ENCODE measurements at places on chromosomes 7 and 10.

DNA sequence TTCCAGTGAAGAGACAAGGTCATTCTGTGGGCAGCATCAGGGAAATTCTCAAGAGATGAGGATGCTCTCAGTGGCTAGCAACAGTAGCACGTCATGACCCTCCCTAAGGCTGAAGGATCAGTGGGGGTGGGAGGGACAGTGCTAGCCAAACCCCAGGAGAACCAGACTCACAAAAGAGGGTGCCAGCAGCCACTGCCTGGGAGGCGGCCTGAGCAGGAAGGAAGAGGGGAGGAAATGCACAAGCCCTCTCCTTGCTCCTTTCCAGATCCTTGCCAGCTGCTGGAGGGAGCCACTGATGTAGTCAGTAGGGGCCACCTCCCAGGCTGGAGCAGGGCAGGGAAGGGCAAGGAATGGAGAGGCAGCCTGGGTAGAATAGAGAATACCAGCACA lies 302.7 kb downstream of the RPS24 start:
- no peak for DNase-seq

GRCh38 chr7:137935884-137936508 lies 65.9 kb downstream of the CREB3L2 start:
- no peak for DNase-seq

- DNase-seq = no peak
Measured at GRCh38 chr10:126937026-126937425, 31.8 kb downstream of the DOCK1 start.

DNA sequence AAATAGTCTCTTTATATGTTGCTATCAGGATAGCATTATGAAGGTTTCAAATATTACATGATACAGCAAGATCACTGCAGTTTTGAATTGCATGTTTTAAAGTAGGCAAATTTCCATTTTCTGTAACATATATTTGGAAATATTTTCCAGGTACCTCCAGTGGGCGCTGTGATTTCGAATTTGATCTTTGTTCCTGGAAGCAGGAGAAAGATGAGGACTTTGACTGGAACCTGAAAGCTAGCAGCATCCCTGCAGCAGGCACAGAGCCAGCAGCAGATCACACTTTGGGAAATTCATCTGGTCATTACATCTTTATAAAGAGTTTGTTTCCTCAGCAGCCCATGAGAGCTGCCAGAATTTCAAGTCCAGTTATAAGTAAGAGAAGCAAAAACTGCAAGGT lies 299.0 kb downstream of the MALRD1 start:
- no peak for DNase-seq

GRCh38 chr7:13827716-13828115 lies 161.8 kb downstream of the ETV1 start:
- no peak for DNase-seq

GRCh38 chr7:116576350-116577319 lies 51.8 kb downstream of the CAV1 start:
- DNase-seq = no peak

- no peak for DNase-seq
Measured at GRCh38 chr10:22436526-22436892, 91.2 kb downstream of the SPAG6 start.

DNA sequence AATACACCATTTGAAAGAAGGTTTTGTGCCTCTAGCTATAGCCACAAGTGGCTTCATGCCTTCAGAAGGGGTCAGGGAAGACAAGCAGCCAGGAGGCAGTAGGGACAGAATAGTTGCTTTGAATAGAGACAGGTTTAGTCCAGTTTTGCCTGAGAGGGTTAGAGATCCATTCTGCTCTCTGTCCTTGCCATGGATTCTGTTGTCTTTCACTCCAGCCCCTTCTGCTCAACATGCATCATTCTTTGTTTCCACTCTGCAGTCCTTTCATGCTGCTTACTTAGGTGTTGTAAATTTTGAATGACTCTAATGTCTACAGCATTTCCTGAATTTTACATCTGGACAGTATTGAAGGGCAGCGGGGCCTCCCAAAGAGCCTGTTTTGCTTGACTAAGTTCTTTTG lies 60.3 kb downstream of the CNTNAP2 start:
- DNase-seq = no peak

- no peak for DNase-seq
Measured at GRCh38 chr7:147023440-147023839, 906.8 kb downstream of the CNTNAP2 start.

DNA sequence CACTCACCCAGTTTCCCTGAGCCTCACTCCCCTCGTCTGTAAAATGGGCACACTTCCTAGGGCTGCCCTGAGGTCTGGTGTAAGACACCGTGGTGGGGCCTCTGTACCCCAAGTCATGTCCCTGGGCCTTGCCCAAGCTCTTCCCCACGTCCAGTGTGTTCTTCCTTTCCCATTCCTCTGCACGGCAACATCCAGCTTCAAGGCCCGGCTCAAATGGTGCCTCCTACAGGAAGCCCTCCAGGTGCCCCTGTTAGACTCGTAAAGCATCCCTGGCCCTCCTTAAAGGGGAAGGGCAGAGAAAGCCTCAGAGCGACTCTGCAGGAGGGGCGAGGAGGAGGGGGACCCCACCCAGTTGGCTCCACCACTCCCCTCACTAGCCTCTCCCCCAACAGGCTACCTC lies 8.6 kb downstream of the SLC29A4 start:
- no peak for DNase-seq

- no peak for DNase-seq
Measured at GRCh38 chr10:61164458-61165160, 220.6 kb upstream of the RHOBTB1 start.

GRCh38 chr10:31318382-31318853 lies 598 bp upstream of the ZEB1 start:
- peak; percentile 59 for DNase-seq

- no peak for DNase-seq
Measured at GRCh38 chr7:47435889-47436312, 146.0 kb downstream of the TNS3 start.

- DNase-seq = no peak
Measured at GRCh38 chr7:29224726-29225125, 30.2 kb downstream of the CHN2 start.

GRCh38 chr7:102096706-102097427 lies 189.8 kb upstream of the SH2B2 start:
- no peak for DNase-seq

DNA sequence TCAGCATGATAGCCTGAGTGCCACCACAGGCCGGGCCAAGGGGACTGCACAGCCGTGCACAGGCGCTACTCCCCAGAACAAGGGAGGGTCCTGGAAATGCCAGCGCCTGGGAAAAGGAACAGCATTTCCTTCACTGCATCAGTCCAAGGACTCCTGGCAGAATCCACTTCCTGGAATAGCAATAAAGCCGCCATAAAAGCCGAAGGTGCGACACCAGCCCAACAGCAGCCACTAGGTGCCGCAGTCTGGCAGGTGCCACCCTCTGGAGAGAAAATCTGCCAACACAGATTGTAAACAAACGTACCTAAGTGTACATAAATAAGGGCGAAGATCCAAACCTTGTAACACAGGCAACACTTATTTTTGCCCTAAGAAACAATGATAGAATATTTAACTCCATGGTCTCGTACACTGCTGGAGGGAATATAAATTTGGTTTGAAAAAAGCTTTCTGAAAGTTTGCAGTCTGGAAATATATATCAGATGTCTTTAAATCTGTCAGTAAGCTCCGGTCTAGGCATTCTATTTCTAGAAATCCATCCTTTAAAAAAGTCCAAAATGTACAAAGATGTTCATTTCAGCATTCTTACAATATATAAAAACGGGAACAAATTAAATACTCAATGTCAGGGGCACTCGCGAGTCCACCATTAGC lies 22.2 kb downstream of the VOPP1 start:
- no peak for DNase-seq

DNA sequence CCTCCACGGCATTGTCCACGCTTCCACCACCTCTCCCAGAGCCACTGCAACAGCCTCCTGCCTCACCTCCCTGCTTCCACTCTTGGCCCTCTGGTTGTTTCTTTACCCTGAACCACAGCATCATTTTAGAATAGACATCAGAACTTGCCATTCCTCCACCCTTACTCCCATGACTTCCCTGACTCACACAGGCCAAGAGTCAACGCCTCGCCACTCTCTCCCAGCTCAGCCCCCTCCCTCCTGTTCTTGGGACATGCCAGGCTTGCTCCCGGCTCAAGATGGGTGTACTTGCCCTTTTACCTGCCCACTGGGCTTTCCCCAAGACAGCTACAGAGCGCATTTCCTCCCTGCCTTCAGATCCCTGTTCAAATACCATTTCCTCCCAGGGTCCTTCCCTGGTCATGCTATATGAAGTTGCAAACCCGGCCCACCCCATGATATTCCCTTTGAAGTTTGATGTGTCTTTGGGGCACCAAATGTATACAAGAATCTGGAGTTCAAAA lies 429.1 kb downstream of the RPS24 start:
- no peak for DNase-seq

DNA sequence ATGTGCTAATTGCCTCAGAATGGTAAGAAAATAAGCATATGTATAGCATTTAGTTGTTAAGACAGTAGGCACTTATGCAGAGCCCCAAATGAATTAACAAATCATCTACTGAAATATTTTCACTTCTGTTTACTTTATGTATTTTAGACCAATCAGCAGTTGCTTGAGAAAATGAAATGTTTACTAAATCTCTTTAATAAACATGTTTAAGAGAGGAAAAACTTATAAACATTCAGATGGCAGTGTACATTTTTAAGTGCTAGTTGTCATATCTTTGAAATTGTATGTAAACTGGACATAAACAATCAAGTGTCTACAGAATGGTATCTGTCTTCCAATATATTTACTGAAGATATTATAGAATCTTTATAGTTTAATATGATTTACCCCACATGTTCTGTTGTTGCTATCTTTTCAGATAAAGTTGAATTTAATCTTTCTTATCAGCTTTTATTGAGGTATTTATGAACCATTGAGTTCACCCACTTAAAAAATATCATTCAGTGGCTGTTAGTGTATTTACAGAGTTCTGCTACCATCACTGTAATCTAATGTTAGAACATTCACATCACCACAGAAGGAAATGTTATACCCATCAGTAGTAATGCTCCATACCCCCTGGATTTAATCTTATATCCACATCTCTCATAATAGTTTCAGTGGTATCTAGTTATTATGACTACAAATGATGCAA lies 264.3 kb downstream of the ADK start:
- no peak for DNase-seq

GRCh38 chr7:22481726-22482125 lies 18.3 kb downstream of the STEAP1B start:
- DNase-seq = no peak

DNA sequence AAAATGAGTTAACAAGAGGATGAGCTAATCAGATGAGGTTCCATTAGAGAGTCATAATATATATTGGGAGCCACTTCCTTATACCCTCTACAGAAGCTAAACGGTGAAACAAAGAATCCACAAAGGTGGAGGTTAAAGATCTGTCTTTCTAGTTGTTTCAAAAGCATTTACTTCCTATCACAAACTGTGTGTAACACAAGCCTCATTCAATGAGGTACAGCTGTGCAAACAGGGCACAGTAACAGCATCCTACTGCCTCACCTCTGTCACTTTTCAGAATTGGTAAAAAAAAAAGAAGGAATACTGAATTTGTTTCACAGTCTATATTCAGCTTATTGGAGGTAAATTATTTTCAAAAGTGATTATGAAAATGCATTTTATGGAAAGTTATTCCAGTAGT lies 128.7 kb downstream of the AGMO start:
- no peak for DNase-seq

DNA sequence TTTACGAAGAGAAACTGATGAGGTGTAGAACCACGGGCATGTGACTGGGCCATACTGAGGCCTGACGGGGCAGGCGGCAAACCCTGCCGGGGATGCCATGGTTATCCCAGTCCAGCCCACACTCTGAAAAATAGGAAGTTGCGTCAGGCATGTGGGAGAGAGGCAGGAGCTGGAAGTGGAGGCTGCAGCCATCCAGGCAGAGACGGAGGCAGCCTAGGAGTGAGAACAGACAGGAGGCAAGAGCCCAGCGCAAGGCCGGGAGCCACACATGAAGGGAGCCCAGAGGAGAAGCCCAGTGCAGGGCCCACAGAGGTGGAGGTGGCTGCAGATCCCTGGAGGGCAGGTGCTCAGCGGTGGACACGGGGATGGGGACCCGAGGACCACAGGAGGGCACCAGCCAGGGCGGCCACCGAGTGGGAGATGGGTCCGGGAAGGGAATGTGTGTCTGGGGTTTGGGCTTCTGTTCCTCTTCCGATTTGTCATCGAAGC lies 175.2 kb upstream of the PPP2R2D start:
- no peak for DNase-seq

DNA sequence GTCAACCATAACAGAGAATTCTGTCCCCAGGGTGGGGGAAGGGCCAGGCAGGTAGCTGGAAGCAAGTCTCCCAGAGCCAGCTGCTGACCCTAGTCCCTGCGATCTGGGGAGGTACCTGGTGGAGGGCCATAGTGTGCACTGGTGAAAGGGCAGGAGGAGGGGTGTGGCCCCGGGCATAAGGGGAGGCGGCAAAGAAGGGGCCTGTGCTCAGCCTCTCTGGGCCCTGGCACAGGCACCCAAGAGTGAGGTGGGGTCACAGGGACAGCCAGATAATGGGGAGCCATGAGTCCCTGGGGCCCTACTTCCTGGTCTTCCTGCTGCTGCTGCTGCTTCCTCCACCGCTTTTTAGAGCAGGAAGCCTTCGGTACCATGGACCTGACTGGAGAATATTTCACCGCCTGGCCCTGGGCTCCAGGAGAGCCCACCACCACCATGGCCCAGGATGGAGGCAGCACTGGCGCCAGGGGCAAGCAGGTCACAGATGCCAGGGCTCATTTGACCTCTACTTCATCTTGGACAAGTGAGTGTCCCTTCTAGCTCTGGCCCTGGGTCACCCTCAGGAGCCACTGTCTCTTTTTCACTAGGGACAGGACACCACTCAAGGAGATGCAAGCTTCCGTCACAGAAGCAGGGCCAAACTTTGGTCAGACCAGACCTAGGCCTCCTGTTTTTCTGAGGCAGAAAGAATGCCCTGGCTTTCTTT lies at the start of gene ANTXRL:
ANTXRL (plus strand) TSS at position 7 of the 703 bp plus-strand sequence; CDS start at position 273, 266 bp downstream.
- DNase-seq = no peak

DNA sequence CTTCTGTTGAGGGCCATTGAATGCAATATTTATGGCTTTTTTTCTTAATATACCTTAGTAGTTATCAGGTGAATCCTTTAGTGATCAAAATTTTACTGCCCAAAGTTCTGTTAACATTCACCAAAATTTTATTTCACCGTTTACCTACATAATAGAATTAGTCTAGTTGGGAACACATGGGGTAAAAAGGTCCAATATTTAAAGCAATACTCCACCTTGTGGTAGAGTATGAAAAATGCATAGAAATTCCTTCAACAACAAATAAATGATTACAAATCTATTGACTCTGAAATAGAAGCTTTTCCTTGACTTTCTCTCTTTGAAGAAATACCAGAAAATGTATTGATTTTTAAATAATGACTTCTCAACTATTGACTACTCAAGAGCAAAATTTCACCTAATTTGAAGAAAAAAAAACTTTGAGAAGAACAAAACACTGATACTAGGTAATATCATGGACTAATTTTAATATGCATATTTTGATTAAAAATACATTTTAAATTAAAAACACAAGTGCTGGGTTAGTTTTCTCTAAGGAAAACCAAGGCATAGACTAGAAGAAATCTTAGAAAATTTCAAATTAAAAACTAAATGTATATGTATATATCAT lies 43.3 kb downstream of the POLR1F start:
- no peak for DNase-seq
